ENCODE measurements at places on chromosomes 4 and X.

DNA sequence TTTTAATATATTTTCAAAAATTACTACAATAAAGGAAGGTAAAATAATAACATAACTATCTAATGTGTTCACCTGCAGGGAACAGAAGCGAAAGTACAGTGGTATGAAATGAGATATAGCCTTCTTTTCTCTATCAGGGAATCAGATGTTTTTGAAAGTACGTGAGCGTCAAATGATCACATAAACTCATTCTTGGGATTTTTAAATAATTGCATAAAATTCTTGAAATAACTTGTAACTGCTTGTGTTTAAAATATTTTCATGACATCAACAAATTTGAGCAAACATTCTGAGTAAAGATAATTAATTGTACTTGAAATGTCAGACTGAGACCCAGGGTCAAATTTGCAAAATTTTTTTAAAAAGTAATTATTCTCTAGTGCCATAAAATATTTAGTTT, 193.5 kb upstream of the NEIL3 start:
- DNase-seq, result no peak

- DNase-seq, result no peak
These were observed 79.4 kb upstream of the TNIP3 start for GRCh38 chr4:121243485-121243884.

GRCh38 chr4:108533245-108533844, 87.0 kb upstream of the RPL34 start:
- DNase-seq, result no peak

- no peak for DNase-seq
These were observed 190.3 kb upstream of the NR3C2 start for GRCh38 chr4:148632476-148632875.

- no peak for DNase-seq
These were observed 85.9 kb downstream of the FIP1L1 start for GRCh38 chr4:53463340-53463739.

Data from stimulated activated CD8-positive, alpha-beta memory T cell treated with anti-CD3 and anti-CD28 coated beads, Interleukin-4, amount 100 ng/mL, for 1 hour (primary cell).